ENCODE measurements at places on chromosomes 5 and 9. TPM values are rescaled to one million over a fixed set of nuclear protein-coding genes. Genes with fewer than 3 reads are reported as not detected.

Gene FYB1
- polyA plus RNA-seq = 2.3 TPM

Gene IZUMO3
- polyA plus RNA-seq = not detected

Gene TMEM174
- polyA plus RNA-seq = 59.0 TPM

Gene FGFR4
- polyA plus RNA-seq = 50.2 TPM

Gene EFNA5
- polyA plus RNA-seq = 5.9 TPM

Gene ADAMTS2
- 2.0 TPM for polyA plus RNA-seq

Gene ISL1
- not detected for polyA plus RNA-seq

Gene TOR4A
- 4.9 TPM for polyA plus RNA-seq

Gene STPG3
- polyA plus RNA-seq = not detected

Gene TERT
- not detected for polyA plus RNA-seq

Gene PRRX2
- polyA plus RNA-seq = 2.3 TPM

Gene FBN2
- polyA plus RNA-seq = 0.11 TPM

Gene EXOSC3
- polyA plus RNA-seq = 31.6 TPM

Gene SLCO4C1
- polyA plus RNA-seq = 9.0 TPM

Gene OTP
- not detected for polyA plus RNA-seq

Gene PCDHB2
- polyA plus RNA-seq = 2.2 TPM

Gene ADRA1B
- polyA plus RNA-seq = 2.3 TPM

Gene ABLIM3
- 20.1 TPM for polyA plus RNA-seq

Gene ARL14EPL
- polyA plus RNA-seq = not detected

Gene FCHO2
- polyA plus RNA-seq = 6.5 TPM

Gene HTR4
- not detected for polyA plus RNA-seq

Gene ARSB
- polyA plus RNA-seq = 8.3 TPM

Gene TUSC1
- polyA plus RNA-seq = 16.7 TPM

Gene NOXA1
- polyA plus RNA-seq = 19.1 TPM

Gene ANKRD31
- polyA plus RNA-seq = 0.17 TPM

Gene NR5A1
- polyA plus RNA-seq = not detected

Gene TRIM14
- polyA plus RNA-seq = 11.3 TPM

Gene NMUR2
- polyA plus RNA-seq = 0.30 TPM

Gene MELK
- polyA plus RNA-seq = not detected

Gene TXNDC8
- not detected for polyA plus RNA-seq

Gene IRX1
- polyA plus RNA-seq = 17.3 TPM

Gene TMEM141
- 403 TPM for polyA plus RNA-seq

Gene GABRA1
- not detected for polyA plus RNA-seq

Gene IFNA13
- not detected for polyA plus RNA-seq

Gene SAXO1
- not detected for polyA plus RNA-seq

Gene SPATA31A3
- polyA plus RNA-seq = not detected

Gene SPINK4
- not detected for polyA plus RNA-seq

Gene CMYA5
- 6.5 TPM for polyA plus RNA-seq

Gene CRB2
- polyA plus RNA-seq = 8.4 TPM

Gene SPINK7
- 1.8 TPM for polyA plus RNA-seq

Gene CREB3
- polyA plus RNA-seq = 52.0 TPM

Gene IGFBPL1
- polyA plus RNA-seq = not detected

Gene FAM153A
- 1.6 TPM for polyA plus RNA-seq

Gene PKD2L2
- polyA plus RNA-seq = not detected

Gene HACD4
- polyA plus RNA-seq = 1.3 TPM

Gene MRPL22
- polyA plus RNA-seq = 72.7 TPM

Data from kidney (tissue), 22 donors.